Stimulated activated CD4-positive, alpha-beta T cell treated with anti-CD3 and anti-CD28 coated beads, TNF-alpha, amount 100 ng/mL, for 4 hours (primary cell): ENCODE measurements at places on chromosomes 1 and 21.

GRCh38 chr21:35309316-35309715, 260.2 kb upstream of the RUNX1 start:
- DNase-seq = no peak

- DNase-seq = no peak
Observed at GRCh38 chr1:17183388-17184160, 21.4 kb upstream of the PADI1 start.

DNA sequence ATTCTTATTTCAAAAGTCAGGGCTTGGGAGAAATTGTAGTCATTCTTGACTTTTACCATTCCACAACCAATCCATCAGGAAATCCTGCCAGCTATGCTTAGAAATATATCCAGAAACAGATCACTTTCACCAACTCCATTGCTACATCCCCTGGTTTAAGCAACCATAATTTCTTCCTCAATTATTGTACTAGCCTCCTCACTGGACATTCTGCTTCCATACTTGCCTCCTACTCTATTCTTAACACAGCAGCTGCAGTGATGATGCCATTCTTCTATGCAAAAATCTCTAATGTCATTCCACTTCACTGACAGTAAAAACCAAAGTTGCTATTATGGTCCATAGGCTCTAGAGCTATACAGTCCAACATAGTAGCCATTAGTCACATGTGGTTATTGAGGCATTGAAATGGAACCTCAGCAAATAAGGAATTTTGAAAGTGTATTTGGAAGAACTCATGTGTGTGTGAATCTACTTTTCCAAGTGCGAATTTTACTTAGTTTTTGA, 110.7 kb upstream of the KIAA0040 start:
- DNase-seq = no peak

GRCh38 chr1:24202987-24203386, 15.9 kb upstream of the IFNLR1 start:
- no peak for DNase-seq

GRCh38 chr21:44401386-44402160, 48.2 kb downstream of the TRPM2 start:
- no peak for DNase-seq

- no peak for DNase-seq
Observed at GRCh38 chr1:220827445-220828178, 40.9 kb downstream of the MTARC1 start.

DNA sequence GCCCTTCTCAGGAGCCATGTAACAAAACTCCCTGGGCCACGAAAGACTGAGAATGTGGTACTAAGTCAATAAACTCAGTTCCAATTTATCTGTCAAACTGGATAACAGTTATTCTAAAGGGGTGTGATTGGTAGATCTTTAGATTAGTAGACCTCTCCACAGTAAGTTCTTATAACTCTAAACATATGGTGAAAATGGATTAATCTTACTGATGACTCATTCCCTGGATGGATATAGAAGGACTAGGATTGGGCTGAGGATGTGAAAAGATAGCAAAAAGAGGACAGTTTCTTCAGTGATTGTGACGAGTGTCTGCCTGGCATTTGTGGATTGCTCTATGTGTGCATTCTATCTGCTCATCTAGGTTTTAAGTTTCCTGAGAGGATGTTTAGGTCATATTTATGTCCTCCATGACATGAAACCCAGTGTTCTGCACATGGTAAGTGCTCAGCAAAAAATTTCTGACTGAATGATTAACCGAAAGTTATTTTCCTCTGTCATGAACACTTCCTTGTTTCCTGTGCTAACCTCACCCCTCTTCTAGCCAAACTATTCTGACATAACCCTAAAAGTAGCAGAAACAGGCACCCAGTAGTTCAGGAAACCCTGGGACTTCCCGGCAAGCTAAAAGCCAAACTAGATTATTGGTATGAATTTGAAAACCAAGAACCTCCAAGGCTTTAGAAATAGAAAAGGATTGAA, 397.5 kb upstream of the PLXNA2 start:
- DNase-seq = no peak

DNA sequence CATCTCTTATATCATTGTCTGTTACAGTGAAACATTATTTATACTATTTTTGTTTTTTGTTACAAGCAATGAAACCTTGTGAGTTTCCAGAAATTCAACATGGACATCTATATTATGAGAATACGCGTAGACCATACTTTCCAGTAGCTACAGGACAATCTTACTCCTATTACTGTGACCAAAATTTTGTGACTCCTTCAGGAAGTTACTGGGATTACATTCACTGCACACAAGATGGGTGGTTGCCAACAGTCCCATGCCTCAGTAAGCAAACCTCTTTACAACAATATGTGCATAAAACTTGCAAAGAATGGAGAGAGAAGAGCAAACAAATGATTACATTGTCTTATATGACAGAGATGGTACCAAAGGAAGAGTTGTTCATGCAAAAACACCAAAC, 22.4 kb downstream of the CFHR4 start:
- DNase-seq = no peak

- DNase-seq = no peak
Observed at GRCh38 chr1:22637907-22638445, 1.5 kb downstream of the C1QA start.

DNA sequence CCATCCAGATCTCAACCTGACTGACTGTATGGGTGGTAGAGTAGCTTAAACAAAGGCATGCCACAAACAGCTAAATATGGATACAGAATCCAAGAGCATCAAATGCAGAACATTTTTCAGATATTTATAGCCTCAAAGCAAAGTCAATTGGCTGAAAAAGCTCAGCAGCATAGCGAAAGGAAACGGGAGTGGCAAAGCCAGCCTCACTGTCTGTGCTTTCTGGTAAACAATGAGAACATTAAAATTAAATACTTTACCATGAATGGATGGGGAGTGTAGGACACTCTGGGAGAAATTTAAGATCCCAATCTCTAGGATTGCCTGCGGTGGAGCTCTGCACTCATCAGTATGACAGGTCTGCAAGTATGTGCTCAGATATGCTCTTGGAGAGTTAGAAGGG, 4.4 kb downstream of the RASAL2 start:
- DNase-seq = no peak

- no peak for DNase-seq
Observed at GRCh38 chr1:184965439-184965838, 8.9 kb downstream of the NIBAN1 start.

DNA sequence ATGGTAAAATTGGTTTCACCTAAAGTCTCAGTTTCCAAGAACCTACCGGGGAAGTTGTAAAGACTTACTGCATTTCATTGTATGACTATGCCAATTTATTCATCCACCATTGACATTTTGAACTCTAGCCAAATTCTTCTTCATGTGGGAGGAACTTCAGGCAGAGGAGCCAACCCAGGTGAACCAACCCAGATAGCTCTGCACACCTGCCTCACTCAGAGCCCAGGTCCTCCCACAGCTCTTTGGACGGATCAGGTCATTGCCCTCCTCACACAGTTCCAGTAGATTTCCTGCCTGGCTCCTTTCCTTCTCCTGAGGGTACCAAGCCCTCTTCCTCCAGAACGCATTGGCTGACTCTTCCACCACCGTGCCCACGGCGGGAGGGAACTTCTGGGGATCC, 121.7 kb downstream of the DTL start:
- DNase-seq = no peak

- DNase-seq = no peak
Observed at GRCh38 chr1:42463921-42464320, 835 bp downstream of the CCDC30 start.

DNA sequence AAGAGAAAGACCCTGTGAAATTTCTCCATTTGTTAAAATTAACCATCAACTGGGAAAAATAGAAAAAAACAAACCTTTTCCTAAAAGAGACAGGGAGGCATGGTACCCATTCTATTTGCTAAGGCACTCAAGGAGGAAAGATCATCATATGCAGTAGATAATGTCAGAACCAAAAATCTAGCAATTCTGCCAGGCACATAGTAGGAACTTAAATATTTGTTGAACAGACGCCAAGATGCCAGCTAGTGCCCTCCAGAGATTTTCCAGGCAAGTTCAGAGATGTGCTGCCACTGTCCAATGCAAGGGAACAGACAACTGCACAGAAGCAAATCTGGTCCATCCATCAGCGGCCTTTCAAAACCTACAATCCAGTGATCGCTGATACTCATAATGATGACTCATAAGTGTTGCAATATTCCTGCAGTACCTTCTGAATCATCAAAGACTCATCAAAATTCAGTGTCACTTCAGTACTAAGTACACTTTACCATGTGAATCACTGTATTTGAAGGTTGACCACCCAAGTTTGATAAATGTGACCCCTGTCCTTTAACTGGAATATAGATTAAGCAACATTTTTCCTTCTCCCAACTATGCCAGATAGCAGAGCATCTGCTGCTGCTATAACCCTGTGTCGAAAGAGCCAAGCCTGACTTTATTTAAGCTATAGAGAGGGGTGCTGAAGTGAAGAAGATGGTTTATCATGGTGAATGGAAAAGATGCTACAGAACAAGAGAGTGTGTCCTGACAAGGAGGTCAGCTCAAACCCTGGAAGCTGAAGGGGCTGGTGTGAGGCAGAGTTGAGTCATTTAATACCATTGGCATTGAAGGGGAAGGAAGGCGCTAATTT, 99.1 kb downstream of the MT1HL1 start:
- DNase-seq = no peak

DNA sequence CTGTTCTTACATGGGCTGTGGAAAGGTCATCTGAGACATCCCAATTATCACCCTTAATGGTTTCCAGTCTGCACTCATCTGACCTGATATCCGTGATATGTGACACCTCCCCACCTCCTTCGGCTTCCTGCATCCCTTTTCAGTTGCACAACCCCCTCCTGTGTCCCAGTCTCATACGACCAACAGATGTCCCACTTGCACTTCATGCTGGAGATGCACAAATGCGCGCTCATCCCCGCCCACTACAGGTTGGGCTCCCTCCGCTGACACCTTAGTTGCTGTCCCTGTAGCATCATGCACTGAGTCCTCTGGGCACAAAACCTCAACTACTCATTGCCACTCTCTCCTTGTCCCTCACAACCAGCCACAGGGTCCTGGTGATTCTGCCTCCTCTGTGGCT, 94.4 kb downstream of the MIS18A start:
- DNase-seq = no peak

DNA sequence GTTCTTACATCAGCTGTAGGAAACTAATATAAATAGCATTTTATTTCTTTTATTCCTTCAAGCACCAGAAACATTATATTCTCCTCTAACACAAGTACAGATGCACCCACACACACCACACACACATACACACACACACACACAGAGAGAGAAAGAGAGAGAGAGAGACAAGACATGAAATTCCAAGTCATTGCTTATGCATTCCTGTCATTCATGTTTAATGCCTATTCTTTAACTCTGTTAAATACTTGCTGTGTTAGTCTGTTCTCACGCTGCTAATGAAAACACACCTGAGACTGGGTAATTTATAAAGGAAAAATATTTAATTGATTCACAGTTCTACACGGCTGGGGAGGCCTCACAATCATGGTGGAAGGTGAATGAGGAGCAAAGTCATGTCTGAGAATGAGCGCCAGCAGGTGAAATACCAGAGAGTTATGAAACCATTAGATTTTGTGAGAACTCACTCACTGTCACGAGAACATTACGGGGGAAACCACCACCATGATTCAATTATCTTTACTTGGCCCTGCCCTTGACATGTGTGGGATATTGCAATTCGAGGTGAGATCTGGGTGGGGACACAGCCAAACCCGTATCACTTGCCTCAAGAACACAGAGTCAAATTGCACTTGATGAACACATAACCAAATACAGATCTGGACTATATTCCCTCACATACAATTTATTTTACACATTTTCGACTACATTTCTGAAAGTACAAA, 1058.1 kb upstream of the TMPRSS15 start:
- no peak for DNase-seq

DNA sequence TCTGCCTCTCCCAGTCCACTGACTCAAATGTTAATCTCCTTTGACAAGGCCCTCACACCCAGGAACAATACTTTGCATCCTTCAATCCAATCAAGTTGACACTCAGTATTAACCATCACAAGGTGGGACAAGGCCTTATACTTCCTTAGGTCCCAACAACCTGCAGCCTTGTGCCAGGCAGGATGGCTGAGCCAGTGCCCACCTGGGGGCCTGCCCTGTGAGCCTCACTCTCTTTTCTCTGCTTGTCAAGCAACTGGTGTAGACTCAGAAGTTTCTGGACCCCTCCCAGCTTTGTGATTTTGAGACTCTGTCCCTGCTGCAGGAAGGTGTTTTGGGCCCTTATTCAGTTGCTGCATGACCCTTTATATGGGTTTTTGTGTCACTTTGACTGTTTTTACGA, 310.0 kb upstream of the C1orf174 start:
- DNase-seq = no peak

- no peak for DNase-seq
Observed at GRCh38 chr1:221381910-221382623, 359.8 kb downstream of the DUSP10 start.

GRCh38 chr1:99749504-99750347, 16.7 kb downstream of the FRRS1 start:
- DNase-seq = no peak

GRCh38 chr1:101069158-101069557, 43.6 kb upstream of the DPH5 start:
- no peak for DNase-seq

GRCh38 chr1:37761416-37762095, 3.4 kb downstream of the EPHA10 start:
- no peak for DNase-seq

DNA sequence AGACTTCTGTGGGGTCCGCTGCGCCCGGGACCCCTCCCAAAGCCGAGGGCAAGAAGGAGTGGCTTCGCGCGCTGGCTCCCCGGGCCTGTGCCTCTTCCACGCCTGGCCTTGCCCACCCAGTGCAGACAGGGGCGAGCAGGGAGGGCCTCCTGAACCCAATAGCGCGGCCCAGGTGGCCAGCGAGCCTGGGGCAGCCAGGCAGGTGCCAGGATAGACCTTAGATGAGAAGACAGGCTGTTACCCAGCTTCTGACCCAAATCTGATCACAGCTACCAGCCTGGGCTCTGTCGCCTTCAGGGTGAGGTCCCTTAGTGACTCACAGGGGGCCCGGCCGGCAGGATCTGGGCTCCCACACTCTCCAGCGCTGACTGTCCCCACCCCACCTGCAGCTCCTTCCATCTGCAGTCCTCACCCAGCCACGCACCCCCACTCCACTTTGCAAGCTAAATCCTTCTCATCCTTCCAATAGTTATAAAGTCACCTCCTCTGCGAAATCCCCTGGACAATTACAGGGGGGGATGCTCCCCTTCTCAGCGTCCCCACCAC, 9.6 kb downstream of the CLEC20A start:
- DNase-seq = no peak

DNA sequence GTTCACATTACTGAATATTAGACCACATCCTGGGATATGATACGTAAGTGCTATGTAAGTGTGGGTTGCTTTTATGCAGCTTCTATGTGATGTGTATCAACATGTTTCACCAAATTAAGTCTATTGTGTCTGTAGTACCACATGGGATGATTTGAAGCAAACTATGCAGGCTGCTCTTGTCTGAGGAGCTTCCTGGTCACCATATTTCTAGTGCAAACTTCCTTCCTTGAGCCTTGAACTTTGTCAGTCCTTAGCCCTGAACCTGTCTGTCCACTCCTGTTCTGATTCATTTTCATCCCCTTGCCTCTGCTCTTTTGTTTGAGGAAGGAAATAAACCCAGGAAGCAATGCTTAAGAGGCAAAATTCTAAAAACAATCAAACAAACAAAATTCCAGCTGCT, 117.5 kb upstream of the VANGL1 start:
- no peak for DNase-seq
